HEK293T (cell line): ENCODE measurements at places on chromosomes 16 and 17.

DNA sequence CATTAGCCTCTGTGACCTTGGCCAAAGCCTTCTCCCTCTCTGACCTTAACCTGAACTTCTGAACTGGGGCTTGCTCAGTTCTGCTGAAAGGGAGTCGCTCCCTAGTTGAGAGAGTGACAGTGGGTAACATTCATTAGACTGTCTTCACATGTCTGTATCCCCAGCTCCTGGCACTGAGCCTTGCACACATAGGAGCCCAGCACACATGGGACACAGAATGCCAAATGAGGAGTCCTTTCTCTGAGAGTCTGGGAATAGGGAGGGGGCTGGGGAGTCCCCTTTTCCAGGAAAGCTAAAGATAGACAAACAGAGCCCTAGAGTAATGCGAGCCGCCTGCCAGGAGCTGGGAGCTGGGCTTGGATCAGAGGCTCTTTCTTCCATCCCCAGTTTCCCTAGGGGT, 2.5 kb downstream of the TAC4 start:
- DNase-seq: no peak

- DNase-seq: no peak
Measured at GRCh38 chr17:51029568-51030463, 90.9 kb downstream of the SPAG9 start.

DNA sequence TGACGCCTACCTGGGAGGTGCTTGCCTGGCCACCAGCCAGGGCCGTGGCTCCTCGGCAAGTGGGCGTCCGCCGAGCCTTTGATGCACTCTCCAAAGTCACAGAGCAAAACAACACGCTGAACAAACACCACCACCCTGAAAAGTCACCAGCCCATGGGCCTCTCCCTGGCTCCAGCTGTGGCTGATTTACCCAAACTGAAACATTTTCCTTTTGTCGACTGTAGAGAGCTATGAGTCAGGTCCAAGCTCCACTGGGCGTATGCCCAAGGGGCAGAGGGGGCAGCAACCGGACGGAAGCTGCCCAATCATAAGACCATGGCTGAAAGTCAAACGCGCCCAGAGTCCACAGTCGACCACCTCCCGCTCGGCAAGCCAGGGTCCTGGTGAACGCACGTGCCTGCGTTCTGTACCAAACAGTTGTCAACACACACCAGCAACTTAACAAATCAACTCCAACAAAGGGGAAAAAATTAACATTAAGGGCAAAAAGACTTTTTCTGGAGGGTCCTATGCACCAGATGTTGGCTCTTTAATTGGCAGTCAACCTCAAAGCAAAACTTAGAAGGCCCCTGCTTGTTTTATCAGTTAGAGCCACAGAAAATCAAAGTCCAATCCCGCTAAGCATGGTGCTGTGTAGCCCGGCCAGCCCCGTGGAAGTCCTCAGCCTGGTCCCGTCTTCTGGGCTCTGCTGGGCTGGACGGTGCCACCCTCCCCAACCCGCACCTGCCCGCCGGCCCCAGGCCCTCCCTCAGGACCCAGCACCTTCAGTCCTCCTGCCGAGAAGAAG, 47.3 kb downstream of the TBC1D16 start:
- DNase-seq: no peak

DNA sequence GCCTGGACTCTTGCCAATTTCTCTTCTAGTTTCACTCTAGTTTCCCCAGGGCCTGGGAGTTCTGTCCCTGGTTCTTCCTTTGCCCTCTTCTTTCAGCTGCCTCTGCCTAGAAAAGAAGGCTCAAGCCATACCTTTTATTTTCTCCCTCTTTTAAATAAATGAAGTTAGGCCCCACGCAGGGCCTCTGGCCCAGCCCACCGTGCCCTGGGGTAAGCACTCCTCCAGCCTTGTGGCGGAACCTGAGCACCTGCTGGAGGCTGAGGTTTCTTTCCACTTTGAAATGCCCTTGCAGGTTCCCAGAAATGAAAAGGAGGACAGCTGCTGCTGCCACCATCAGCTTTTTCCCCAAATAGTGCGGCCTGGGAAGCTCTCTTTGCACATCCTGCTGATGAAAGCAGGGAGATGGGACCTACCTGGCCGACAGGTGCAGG, 139.4 kb downstream of the CCDC182 start:
- DNase-seq: no peak

DNA sequence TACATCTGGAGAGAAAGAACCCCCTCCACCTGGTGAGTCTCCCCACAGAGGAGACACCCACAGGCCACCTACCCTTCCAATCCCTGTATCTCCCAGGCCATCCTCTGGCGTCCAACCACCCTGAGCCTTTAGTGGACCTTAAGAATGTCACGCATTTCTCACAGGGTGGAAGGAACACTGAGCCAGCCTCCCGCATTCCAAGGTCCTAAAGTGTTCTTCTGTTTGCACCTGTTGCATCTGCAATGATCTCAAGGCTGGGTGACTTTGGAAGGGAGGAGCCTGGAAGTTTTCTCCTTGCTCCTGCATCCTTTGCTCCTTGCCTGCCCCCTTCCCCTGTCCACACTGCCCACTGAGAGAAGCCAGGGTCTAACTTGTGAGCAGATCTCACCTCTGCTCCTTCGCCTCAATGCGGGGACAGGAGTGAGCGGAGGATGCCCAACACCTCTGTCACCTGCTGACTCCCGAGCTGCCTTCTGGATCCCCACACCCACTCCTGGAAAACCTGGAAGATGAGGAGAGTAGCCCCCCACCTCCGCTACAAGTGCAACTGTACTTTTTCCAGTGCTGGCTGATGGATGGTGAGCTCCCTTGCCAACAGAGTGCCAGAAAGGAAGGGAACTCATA, 3.7 kb downstream of the CHST5 start:
- DNase-seq: no peak

DNA sequence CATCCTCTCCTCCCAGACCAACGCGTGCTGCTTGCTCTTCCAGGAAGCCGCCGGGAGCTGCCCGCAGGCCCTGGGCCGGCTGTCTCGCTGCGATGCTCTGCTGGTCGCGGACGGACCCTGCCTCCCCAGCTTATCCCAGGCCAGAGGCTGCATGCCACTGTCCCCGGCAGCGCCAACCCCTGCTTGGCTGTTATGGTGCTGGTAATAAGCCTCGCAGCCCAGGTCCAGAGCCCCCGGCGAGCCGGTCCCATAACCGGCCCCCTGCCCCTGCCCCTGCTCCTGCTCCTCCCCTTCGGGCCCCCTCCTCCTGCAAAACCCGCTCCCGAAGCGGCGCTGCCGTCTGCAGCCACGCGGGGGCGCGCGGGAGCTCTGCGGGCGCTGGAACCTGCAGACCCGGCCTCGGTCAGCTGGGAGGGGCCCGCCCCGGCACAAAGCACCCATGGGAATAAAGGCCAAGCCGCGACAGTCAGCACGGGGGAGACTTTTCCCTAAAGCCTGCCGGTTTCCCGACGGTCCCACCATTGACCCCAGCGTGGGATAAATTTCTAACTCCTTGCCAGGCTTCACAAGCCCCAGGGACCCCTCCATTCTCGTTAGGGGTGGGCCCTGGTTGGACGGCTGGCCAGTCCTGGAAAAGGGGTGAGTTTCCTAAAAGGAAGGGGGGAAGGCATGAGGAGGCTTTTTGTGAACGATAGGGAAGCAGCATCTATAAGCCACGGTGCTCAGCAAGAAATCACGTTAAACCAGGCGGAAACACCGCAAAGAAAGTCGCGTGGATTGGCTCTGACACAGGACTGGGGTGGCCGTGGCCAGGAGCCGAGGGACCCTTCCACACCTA, 11.2 kb downstream of the ENPP7 start:
- DNase-seq: peak; percentile 94

DNA sequence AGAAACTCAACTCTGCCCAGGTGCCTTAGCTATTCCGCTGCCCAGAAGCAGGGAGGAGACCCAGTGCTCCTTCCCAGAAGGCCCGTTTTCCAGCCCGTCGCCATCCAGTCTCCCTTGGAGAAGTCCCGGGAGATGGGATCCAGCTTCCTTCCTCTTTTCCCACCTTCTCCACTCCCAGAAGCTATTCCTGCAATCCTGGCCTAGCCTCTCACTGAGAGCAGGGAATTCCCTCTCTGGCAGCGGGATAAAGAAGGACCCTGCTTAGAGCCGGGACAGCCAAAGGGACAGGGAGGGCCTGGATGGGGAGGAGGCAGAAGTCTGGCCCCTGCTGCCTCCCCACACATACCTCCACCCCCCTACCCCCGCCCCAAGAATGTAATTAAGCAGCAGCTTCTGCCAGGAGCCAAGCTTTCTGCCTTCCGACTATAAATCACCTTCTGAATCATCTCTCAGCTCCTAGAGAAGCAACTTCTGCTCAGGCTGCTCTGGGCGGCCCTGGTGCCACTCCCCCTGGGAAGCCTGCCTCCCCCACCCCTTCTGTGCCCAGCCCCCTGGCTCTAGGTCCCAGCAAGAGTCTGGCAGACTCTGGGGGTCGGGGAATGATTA, 6.4 kb downstream of the WNT3 start:
- no peak for DNase-seq

DNA sequence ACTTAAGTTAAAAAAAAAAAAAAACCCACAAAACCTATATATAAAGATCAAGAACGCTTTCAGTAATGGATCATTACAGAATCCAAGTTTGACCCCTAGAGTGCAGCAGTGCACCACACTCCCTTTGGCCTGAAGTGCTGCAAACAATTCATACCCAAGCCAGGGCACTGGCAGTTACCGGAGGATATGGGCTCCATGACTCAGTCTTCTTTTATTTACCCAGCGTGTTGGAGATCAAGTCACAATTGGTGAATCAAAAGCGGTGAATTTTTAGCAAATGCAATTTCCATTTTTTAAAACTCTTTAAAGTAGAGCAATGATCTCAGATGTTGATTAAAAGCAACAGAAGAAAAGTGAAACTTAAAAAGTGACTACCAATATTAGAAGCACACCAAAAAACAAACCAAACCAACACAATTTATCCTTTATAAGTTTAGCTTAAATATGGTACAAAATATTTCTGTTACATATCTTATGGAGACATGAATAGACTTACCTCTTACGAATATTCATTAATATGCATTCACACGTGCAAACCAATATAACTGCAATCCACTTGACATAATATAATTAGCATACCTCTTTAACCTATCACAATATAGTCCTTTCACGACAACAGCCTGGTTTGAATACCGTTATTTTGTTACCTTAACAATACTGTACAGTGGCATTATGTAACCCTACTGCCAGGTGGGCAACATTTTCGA, 46.3 kb downstream of the ZNF652 start:
- peak; percentile 81 for DNase-seq

DNA sequence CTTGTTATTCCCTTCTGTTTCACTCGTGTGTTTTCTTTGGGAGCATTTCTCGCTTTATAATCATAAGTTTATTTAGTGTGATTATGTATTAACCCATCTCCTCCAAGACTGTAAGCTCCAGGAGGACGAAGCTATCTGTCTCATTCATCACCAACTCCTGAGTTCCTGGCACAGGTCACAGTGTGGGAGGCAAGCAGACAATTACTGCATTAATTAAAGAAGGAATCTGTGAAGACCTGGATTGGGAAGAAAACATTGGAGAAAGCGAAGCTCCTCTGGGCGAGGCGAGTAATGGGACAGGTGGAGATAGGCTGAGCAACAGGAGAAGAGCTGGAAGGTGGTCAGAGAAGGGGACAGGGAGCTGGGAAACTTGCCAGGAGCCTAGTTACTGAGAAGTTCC, 7.8 kb upstream of the CAMKK1 start:
- no peak for DNase-seq

- no peak for DNase-seq
Measured at GRCh38 chr16:48408688-48409087, 23.5 kb upstream of the SIAH1 start.

- DNase-seq: no peak
Measured at GRCh38 chr16:28555561-28555960, 1.8 kb downstream of the SGF29 start.

DNA sequence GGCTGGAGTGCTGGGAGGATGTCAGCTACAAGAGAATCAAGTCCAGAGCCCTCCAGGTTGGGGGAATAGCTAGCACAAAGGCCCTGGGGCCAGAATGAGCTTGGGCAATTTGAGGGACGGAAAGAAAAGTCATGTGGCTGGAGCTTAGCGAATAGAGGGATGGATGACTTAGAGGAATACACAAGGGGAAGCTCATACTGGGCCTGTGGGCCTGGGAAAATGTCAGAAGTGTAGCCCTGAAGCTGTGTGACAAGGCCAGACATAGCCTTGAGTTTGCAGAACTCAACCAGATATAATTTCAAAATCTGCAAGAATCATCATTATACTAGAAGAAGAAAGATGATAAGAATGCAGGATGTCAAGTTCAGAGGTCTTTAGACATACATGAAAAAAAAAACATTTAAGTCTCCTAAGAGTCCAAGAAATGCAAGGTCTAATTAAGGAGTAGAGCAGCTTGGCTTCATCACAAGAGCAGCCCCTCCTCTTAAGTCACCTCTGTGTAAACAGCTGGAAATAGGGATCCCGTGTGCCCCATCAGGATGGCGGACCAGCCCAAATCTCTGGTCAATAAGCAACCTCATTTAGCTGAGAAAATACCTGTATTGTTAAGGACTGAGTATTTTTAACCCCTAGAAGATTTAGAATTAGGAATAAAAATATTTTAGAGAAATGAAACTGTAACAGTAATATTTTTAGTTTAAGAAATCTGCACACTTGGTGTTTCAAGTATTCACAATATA, 66.6 kb downstream of the ABCC12 start:
- DNase-seq: no peak

GRCh38 chr17:67628580-67629013, 89.1 kb upstream of the NOL11 start:
- DNase-seq: no peak

GRCh38 chr17:55388842-55389241, 32.8 kb downstream of the MMD start:
- no peak for DNase-seq

DNA sequence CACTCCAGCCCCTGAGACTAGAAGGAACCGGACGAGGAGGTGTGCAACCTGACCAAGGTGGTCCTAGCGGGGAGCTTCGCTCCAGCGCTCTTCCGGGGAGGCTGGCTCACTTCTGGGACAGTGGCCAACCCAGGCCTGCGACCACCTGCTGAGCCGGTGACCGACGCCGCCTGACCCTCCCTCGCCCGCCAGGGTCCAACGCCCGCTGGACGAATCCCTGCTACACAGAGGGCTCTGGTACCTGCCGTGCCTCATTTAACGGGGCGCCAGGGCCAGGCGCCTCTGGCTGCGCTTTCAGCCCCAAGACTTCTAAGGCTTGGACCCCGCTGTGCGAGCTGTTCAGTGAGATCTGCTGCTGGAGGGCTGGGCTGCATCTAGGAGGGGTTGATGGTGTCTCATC, 99.5 kb upstream of the KCNJ18 start:
- DNase-seq: no peak

DNA sequence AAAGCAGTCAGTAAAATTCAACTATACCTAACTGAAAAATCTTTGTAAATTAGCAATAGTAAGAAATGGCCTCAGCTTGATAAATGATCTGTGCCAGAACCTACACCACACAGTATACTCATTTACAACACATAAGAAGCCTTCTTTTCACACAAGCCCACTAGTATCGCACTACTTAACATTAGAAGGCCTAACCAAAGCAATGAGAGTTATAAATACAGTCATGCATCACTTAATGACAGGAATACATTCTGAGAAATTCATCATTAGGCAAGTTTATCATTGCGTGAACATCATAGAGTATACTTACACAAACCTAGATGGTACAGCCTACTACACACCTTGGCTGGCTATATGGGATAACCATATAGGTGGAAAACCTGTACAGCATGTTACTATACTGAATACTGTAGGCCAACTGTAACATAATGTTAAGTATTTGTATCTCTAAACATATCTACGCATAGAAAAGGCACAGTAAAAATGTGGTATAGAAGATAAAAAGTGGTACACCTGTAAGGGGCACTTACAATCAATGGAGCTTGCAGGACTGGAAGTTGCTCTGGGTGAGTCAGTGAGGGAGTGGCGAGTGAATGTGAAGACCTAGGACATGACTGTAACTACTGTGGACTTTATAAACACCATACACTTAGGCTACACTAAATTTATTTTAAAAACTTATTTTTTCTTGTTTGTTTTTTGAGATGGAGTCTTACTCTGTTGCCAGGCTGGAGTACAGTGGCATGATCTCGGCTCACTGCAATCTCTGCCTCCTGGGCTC, 126.5 kb upstream of the CORO6 start:
- no peak for DNase-seq
